ENCODE measurements at places on chromosomes 7 and 10. TPM values are rescaled to one million over a fixed set of nuclear protein-coding genes. Genes with fewer than 3 reads are reported as not detected.

GRCh38 chr10:31296754-31297153 lies 22.3 kb upstream of the ZEB1 start:
- DNase-seq = no peak

DNA sequence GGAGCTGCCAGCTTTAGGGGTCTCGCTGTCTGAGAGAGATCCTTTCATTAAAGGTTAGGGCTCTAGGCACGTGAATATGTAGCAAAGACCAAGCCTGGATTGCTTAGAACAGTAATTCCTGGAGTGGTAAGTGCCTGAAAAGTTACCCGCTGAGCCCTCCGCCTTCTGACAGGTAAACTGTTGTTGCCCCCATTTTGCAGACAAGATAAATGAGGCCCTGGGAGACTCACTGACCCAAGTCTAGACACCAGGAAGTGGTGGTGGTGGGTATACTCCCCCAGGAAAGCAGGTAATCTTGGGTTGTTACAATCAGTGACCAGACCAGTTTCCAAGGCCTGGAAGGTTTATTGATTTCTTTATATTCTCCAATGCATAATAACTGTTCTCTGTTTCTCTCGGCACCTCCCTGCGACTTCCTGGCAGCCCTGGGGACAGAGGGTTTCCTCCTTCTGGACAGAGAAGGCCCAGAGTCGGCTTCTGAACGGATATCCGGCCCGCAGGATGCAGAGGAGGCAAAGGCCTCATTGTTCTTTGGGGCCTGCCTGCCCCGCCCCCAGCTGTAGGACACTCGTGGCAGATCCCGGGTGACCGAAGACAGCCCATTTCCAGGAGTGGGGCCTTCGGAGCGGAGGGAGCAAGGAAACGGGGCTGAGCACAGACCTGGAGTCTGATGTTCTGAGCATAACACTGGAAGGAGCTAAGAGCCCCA lies 1.3 kb upstream of the GRK5 start:
- no peak for DNase-seq

DNA sequence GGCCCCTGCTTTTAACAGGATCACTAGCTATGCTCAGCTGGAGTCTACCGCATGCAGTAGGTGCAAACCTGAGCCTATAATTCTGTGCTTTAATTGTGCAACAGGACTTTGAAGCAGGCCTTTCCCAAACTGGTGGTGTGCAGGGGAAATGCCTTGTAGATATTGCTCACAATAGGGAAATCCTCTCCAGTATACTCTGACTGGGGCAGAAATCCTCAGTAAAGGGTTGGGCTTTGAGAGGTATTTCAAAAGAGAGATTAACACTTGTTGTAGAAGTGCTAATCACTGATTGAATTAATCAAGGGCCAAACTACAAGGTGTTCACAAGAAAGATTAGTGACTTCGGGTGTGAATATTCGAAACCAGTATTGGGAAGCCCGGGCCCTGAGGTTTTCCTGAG lies 58.5 kb upstream of the EXOC6 start:
- DNase-seq = no peak

DNA sequence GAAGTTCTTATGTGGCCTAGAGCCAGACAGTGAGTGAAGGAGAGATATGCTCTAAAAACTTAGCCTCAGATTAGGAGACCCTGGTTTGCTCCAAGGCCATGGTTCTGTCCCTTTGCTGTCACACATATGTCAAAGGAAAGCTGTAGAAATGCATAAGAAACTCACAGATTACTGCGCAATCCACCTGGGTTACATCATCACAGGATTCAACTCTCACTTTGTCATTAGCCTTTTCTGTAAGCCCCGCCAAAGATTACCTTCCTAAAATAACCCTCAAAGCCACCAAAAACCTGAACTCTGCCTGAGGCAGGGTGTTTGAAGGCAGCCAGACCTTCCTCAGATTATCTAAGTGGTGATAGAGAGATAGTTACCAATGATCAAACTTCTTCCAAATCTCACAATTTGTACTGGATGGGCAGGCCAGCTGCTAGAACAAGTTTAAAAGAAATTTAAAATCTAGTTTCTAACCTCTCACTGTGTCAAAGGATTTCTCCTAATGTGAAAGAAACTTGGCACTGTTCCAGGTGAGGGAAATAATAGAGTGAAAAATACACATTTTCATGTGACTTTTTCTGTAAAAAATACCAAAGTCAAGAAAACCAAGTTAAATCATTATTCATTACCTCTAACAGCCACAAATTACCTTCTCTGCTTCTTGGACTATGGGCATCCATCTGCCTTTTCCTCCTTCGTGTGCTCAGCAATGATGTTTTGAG lies 567.2 kb downstream of the SUGCT start:
- DNase-seq = no peak

- no peak for DNase-seq
Observed at GRCh38 chr7:1608318-1608717, 38.5 kb upstream of the PSMG3 start.

DNA sequence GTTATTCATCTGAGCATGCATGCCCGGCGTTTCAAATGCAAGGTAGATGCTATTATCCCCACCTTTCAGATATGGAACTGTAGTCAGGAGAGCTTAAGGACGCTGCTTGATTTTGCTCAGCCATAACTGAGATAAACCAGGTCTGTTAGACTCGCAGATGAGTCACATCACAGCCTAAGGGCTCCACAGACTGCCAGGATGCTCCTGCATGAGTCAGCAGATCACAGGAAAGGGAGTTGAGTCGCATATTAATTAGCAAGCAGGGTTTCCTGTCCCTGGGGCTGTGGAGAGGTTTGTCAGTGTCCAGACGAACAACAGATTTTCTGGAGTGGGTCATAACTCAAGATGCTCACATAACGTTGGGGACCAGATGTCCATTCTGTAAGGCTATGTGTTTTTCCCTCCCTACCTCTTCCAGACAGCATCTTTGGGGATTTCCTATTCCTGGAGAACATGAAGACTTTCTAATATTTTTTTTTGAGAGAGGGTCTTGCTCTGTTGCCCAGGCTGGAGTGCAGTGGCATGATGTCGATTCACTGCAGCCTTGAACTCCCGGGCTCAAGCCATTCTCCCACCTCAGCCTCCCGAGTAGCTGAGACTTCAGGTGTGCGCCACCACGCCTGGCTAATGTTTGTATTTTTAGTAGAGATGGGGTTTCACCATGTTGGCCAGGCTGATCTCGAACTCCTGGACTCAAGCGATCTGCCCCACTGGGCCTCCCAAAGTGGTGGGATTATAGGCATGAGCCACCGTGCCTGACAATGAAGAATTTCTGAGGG lies 36.7 kb downstream of the PFKFB3 start:
- no peak for DNase-seq

DNA sequence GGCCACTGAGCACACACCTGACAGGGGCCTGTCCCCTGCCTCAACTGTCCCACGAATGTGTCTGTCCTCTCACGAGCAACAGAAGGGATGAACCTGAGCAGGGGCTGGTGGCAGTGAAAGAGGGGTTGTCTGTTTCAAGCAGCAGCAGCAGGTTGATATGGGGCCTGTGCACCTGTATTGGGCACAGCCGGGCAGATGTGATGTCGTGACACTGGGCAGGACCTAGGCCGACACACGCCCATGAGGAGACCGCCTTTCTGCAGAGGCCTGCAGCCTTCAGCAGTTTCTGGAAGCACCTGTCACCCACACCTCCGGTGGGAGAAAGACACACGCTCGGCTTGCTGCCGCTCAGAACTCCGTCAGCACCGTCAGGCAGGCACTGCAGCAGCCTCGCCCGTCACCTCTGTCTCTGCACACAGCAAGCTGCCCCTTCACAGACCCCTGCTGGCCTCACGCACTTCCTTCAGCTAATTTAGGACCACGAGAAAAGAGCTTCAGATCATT lies 48.5 kb downstream of the AMZ1 start:
- no peak for DNase-seq

DNA sequence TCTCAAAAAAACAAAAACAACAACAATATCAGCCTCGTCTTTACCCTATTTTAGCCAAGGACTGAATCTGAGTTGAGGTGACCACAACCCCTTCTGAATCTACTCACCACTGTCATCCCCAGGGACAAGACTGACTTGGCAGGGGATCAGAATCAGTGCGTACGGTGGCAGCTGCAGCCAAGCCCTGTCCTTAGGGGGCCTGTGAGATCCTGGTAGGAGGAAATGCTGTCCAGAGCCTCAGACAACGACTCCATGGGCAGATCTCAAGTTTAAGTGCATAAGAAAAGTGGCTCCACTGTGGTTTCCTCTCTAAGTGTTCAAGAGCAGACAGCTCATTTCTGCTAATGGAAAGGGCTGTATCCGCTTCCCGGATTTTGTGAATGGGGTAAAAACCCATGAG lies 22.4 kb upstream of the CYTH3 start:
- no peak for DNase-seq

The NPY4R2 gene
- 0.16 TPM for total RNA-seq

The C10orf67 gene
- total RNA-seq = not detected

The NACAD gene
- 1.9 TPM for total RNA-seq

The PDK4 gene
- total RNA-seq = 16.4 TPM

Measured in urinary bladder (tissue), 4 donors.